ENCODE measurements at places on chromosomes 2 and 18.

DNA sequence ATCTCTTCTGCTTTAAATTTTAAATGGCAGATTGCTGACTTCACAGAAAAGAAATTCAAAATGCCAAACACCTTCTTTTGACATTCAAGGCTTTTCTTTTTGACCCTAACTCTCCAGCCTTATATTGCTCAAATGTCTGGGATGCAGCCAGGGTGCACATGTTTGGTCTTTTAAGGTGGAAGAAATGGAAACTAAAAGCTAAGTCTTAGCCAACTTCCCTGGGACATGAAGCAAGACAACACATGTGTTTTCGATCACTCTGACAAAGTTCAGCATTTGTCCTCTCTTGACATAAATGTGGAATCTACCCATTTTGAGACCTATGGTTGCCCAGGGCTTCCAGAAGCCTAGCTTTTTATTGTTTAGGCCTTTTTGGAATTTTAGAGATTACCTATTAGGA, 161.6 kb downstream of the RDH14 start:
- DNase-seq: no peak

DNA sequence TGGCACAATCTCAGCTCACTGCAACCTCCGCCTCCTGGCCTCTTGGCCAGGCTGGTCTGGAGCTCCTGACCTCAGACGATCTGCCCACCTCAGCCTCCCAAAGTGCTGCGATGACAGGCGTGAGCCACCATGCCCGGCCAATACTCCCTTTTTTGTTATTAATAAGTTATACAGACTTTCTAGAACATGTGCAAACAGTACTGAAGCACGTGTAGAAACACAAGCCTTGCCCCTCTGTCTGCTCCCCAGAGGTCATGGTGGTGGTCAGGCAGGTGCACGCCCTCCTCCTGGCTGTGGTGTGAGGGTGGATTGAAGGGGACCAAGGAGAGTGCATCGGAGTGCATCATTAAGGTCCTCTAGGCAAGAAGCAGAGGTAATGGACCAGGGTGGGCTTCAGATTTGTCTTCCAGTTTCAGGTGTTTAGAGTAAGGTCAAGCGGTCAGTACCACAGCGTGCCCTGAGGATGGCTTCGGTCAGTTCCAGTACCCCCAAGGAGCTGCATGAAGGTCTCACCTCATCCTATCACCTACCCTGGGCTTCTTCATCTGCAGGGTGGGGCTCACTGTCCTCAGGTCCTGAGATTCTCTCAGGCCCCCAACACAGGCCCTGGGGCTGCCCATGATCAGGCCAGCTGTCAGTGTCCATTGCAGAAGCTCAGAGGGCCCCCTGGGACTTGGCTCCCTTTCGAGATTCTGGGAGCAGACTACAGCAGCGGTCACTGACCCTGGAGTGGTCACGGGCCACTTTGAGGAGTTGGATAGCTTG, 124.3 kb downstream of the GLI2 start:
- DNase-seq: no peak

GRCh38 chr2:103898561-103898960, 955.4 kb upstream of the POU3F3 start:
- DNase-seq: no peak

- DNase-seq: no peak
These were observed 156.6 kb downstream of the DTNA start for GRCh38 chr18:34866739-34867138.

- peak; percentile 81 for DNase-seq
These were observed 2.3 kb downstream of the NEUROD1 start for GRCh38 chr2:181677912-181678586.

GRCh38 chr18:10776493-10776892, 250.7 kb downstream of the NAPG start:
- DNase-seq: no peak

DNA sequence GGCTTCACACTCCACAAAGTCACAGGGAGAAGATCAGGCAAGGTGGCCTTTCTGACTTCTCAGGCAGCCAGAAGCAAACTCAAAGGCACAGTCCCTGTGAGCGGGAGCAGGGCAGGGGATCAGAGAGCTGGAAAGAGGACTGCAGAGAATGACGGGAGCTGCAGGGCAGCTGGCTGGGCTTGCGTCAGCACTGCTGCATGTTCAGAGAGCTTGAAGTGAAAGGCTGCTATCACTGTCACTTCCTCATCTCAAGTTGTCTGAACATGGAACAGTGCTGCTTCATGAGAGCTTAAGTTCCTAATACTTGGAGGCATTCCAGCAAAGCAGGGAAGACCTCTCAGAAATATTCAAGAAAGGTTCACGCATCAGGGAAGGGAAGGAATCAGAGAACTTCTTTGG, 20.4 kb downstream of the TGFBRAP1 start:
- DNase-seq: no peak

GRCh38 chr2:216970359-216970915, 110.6 kb upstream of the TNP1 start:
- no peak for DNase-seq

DNA sequence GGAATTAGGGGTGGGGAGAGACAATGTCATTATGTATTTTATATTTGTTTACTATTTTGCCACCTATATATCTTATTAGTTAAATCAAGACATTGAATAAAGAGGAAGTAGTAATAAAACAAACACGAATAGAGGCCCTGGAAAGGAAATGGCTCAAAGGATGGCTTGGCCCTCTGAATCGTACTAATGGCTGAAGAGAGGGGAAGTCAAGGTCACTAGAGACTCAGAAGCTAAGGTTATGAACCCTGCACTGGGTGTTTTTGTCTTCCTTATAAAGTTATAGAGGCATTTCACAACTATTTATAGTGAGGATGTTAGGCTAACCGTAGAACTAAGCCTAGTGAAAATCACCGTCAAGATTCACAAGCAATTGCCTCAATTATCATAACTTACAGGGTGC, 685.9 kb downstream of the ARHGAP15 start:
- DNase-seq: no peak

- no peak for DNase-seq
These were observed 508.6 kb downstream of the PARD3B start for GRCh38 chr2:205053827-205054410.

DNA sequence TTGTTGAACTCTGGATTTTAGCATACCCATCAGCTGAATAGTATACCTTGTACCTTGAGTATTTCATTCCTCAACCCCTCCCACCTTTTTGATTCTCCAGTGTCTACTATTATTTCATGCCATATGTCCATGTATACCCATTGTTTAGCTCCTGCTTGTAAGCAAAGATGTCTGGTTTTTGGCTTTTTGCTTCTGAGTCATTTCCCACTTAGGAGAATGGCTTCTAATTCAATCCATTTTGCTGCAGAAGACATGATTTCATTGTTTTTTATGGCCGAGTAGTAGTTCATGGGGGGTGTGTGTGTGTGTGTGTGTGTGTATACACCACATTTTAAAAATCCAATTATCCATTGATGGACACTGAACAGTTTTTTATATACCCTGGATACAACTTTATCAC, 24.3 kb upstream of the MOCOS start:
- no peak for DNase-seq

DNA sequence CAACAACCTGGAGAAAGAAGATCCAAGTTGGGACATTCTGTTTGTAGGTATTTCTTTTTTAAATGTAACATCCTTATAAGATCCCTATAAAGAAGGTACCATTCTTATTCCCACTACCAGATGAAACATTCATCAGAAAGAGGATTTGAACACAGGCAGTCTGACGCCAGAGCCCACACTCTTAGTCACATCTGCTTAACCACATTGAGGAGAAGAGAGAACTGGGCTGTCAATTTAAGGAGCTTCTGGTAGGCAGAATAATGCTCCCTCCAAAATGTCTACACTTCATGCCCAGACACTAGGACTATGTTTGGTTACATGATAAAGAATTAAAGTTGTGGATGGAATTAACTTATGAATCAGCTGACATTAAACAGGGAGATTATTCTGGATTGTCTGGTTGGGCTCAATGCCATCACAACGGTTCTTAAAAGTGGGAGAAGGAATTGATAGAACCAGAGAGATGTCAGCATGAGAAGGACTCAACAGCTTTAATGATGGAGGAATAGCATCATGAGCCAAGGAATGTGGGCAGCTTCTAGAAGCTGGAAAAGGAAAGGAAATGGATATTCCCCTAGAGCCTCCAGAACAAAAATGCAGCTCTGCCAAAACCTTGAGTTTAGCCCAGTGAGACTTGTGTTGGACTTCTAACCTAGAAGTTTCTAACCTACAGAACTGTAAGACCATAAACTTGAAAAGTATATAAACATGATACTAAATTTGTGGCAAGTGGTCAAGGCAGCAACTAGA, 82.2 kb downstream of the KLF7 start:
- DNase-seq: no peak

DNA sequence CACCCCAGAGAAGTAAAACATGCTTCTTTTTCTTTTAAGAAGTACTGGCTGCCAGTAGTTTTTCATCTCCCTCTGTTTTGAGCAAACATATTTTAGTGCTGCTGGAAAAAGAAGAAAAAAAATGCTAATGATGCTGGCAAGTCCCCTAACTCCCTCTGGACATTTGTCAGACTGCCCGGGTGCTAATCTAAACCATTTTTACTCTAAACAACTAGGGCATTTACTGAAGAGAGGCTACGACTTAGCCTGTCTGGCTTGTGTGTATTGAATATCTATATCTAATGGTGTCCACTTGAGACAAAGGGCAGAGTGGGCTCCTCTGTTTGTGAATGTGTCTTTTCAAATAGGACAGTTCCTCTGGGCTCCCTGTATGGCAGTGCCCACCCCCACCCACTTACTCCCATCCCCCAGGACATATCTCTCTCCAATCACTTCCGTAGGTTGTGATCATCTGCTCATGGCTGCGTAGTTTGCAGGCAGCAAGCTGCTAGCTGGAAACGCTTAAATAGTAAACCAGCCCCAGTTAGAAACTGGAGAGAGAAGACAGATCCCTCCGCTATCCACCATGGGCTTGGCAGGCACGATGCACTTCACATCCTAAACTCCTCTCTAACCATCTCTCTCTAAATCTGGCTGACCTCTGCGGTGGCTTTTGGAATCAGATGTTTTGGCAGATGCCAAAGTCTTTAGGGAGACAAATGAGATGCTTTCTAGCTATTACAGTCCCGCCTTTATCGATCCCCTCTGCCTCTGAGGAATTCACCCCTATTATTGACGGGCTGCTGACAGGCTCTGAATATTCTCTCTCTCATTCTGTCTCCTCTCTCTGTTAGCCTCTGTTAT, 58.3 kb downstream of the DOCK10 start:
- DNase-seq: no peak

- DNase-seq: no peak
These were observed 75.9 kb downstream of the ADCYAP1 start for GRCh38 chr18:980586-980985.

DNA sequence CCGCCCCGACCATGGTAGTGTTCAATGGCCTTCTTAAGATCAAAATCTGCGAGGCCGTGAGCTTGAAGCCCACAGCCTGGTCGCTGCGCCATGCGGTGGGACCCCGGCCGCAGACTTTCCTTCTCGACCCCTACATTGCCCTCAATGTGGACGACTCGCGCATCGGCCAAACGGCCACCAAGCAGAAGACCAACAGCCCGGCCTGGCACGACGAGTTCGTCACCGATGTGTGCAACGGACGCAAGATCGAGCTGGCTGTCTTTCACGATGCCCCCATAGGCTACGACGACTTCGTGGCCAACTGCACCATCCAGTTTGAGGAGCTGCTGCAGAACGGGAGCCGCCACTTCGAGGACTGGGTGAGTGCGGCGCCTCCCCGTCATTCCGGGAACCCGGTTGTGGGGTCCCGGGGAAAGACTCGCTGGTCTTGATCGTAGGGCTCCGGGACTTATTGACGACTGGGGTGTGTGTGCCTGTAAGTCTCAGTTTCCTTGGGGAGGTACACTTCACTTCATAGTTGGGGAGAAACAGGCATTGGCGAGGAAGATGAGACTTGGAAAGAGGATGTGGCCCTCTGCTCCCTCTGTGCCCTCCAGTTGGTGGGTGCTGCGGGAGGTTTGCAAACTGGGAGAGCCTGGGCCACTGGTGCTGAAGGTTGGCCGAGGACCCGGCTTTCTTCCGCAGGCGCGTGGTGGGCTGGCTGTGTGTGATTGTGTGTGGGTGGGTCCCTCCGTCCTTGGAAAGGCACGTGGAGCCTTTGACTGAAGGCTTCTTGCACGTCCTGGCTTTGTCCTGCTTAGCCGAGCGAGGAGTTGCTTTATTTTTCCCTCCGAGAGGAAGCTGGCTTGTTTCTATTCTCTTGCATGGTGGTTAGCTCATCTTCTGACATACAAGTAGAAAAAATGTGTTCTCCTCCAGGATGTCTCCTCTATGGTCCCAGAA, 886 bp downstream of the PRKCE start:
- DNase-seq: no peak

GRCh38 chr2:230671117-230671516, 41.5 kb upstream of the CAB39 start:
- no peak for DNase-seq

GRCh38 chr2:180992994-180993393, 12.6 kb downstream of the UBE2E3 start:
- DNase-seq: no peak

GRCh38 chr2:26577442-26578112, 63.6 kb downstream of the CIB4 start:
- DNase-seq: peak; percentile 43

- no peak for DNase-seq
These were observed 24.4 kb upstream of the RAB31 start for GRCh38 chr18:9683418-9684396.

DNA sequence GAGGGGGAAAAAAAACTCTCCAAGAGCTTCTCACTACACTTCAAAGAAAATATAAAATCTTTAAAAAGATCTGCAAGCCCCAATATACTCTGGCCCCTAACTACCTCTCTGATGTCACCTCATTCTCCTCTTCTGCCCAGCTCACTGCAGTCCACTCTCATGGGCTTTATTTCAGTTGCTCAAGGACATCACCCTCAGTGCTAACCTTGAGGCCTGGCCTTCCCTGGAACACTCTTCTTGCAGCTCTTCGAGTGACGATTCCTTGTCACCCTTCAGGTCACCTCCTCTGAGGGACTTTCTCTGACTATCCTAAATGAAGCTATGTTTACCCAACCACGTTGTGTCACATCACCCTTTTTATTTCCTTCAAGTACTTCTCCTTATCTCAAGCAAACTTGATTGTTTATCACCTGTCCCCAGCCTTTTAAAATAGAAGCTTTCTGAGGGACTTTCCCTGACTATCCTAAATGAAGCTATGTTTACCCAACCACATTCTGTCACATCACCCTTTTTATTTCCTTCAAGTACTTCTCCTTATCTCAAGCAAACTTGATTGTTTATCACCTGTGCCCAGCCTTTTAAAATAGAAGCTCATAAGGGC, 10.4 kb downstream of the RTTN start:
- DNase-seq: no peak

- DNase-seq: no peak
These were observed 2.0 kb downstream of the CNNM4 start for GRCh38 chr2:96762529-96763311.

- DNase-seq: no peak
These were observed 495 bp upstream of the TTC32 start for GRCh38 chr2:19902216-19902740.

All from right renal pelvis (tissue), 4 donors.